Stimulated activated CD4-positive, alpha-beta T cell treated with anti-CD3 and anti-CD28 coated beads, TNF-alpha, amount 100 ng/mL, for 24 hours (primary cell): ENCODE measurements at places on chromosomes 11 and 22.

DNA sequence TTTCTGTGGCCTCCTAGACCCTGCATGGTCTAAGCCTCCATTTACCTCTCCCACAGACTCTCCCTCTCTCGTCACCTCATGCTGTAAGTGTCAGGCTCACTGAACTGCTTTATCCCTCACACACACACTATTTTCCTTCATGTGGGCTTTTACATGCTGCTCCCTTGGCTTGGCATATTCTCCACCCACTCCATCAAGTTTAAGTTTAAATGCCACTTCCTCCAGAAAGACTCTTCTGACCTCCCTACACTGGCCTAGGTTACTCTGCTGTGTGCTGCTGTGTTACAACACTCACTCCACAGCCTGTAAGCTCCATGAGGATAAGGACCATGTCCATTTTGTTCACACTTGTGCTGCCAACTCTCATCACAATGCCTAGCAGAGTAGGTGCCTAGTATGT is 2.5 kb downstream of the DCHS1 start:
- DNase-seq, result no peak

- peak; percentile 66 for DNase-seq
These were observed 30.7 kb downstream of the TOM1 start for GRCh38 chr22:35330258-35330861.

- DNase-seq, result no peak
These were observed 19.6 kb downstream of the ADM start for GRCh38 chr11:10324474-10324873.

GRCh38 chr11:63523151-63523550 is 13.5 kb upstream of the PLAAT4 start:
- DNase-seq, result no peak

DNA sequence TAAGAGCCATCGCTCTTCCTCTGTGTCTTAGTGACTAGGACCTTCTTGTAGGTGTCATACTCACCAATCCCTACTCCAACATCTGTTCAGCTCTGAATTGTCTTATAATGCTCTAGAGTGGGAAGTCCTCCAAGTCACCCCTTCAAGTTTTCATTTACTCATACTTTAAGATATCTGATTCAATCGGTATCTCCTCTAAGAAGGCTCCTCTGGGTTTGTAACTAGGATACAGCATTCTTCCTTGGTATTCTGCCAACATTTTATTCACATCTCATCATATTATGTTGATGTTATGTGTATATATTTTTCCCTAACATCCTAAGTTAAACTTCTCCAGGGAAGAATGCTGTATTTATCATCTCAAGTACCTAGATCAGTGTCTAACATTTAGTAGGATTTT is 662.1 kb downstream of the NTM start:
- DNase-seq, result no peak

DNA sequence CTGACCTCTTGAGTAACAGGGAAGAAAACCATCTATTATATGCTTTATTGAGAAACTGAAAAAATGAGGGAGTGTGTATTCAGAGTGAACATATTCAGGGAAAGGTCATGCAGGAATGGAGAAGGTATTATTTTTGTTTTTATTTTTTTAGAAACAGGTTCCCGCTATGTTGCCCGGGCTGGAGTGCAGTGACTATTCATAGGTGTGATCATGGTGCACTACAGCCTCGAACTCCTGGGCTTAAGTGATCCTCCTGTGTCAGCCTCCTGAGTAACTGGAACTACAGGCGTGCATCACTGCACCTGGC is 8.7 kb upstream of the RCE1 start:
- DNase-seq, result no peak

GRCh38 chr22:19904935-19905334 is 36.6 kb upstream of the COMT start:
- no peak for DNase-seq

- DNase-seq, result no peak
These were observed 389.1 kb downstream of the ETS1 start for GRCh38 chr11:128198216-128198772.

- DNase-seq, result no peak
These were observed 2.4 kb downstream of the ATF4 start for GRCh38 chr22:39522567-39523300.

GRCh38 chr22:45510376-45511232 is 7.9 kb downstream of the FBLN1 start:
- DNase-seq, result no peak

GRCh38 chr11:64048042-64048854 is 12.5 kb downstream of the FLRT1 start:
- no peak for DNase-seq

DNA sequence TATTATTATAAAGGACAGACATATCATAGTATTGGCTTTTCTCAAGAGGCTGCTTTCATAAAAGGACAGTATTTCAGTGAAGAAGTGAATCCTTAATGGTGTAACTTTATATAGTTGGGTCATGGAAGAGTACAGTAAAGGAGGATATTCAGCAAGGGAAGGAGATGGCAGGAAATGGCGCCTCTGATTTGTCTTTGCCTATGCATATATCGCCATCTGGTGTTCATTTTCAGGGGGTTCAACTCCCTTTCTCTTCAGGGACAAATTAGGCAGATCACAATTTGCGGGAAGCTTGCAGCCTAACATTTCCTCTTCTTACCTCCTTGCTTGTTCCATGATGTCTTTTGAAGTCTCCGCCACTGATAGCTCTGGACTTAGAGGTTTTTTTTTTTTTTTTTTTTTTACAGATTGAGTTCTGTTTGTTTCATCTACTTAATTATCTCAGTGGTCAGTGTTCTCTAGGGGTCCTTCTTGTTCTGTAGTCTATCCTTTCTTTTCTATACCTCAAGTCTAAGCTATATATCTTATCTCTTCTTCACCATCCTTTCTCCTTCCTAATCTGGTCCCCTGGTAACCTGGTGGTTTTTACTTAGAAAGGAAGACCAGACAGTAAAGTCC is 21.8 kb upstream of the RRM1 start:
- peak; percentile 45 for DNase-seq

GRCh38 chr22:28743852-28744251 is 2.0 kb downstream of the HSCB start:
- DNase-seq, result no peak

GRCh38 chr11:3959903-3960265 is 104.4 kb downstream of the STIM1 start:
- no peak for DNase-seq

GRCh38 chr11:87076260-87076783 is 38.6 kb downstream of the TMEM135 start:
- no peak for DNase-seq

- DNase-seq, result peak; percentile 9
These were observed 32.1 kb upstream of the PRODH start for GRCh38 chr22:18968011-18968749.
